ENCODE measurements at places on chromosomes 16 and 17.
A peak's percentile ranks its signal among the peaks of the same experiment; 100 is the strongest.

GRCh38 chr17:27578718-27579085 is 52.3 kb upstream of the LGALS9 start:
- no peak for DNase-seq

DNA sequence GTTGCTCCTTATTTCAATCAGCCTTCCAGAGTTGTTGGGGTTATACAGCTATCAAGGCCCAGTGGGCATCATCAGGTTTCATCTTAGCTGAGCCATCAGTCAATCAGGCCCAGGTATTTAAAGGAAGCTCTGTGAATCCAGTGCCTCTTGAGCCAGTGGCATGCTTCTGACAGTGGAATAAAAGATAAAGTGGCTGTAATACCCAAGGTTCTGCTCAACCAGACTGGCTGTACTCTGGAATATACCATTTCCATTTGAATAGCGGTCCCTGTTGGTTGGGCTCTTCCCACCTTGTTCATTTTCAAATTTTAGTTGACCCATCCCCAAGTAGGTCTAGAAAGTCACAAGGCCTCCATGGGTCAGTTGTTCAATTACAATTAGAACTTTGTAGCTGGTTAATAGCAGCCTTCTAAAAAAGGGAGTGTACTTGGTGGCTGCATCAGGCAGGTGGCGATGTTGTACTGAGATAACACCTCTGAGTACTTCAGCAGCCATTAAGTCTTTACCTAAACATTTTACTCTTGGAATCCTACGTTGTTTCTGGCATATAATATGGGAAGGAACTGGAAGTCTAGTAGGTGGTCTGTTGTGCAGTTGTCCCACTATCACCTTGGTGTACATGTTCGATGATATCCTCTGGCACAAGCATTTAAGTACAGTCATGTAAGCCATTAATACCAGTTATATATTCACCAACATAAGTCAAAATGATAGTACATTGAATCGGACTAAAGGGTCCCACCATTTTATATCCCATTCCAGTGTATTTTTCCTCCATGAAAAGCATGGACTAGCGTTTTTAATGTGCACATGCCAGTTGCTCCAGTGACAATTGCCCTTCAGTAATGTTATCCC is 294.1 kb downstream of the BCAS3 start:
- DNase-seq = peak; percentile 8

- no peak for DNase-seq
Measured at GRCh38 chr16:14446796-14447195, 183.3 kb downstream of the PARN start.

DNA sequence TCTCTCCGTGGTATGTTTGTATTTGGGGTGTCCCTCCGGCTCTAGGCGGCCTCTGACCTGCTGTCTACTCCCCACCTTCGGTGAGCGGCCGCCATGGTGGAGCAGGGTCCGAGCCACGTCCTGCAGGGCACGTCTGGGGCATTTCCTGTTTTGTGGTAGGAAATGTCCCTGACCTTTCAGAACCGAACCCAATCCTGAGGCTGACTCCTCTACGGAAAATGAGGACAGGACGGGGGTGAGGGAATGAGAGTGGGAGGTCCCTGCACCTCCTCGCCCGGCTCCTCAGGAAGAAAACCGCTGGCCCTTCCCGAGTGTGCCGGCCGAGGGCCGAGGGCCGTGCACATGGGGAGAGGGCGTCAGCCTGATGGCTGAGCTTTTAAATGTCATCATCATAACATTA is 45.8 kb downstream of the WDR45B start:
- no peak for DNase-seq
